RPMI8226 (cell line): ENCODE measurements at places on chromosomes 6 and 20.

GRCh38 chr20:22560817-22561216 is 23.6 kb downstream of the FOXA2 start:
- no peak for DNase-seq

DNA sequence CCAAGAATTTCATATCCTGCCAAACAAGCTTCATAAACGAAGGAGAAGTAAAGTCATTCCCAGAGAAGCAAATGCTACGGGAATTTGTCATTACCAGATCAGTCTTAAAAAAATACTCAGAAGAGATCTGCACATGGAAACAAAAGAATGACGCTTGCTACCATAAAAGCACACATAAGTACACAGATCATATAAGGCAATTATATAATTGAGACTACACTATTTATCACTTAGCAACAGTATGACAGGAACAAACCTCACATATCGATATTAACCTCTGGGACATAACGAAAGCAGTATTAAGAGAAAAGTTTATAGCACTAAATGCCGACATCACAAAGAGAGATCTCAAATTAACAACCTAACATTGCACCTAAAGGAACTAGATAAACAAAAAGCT is 67.6 kb upstream of the TMEM200A start:
- DNase-seq: no peak

DNA sequence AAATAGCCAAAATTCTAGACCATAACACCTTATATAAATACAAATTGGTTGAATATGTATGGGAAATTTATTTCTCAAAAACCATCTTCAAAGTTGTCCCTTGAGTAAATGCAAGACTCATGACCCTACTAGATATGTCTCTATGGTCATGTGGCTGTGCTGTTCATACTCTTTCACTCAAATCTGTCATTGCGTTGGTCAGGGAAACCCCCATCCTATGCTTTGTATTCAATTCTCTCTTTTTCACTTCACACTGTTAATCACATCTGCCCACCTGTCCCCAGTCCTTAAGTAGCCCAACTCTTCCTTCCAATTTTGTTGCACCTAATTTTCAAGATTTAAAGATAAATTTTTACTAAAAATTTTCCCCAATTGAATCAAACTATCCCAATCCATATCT is 51.0 kb downstream of the RPS12 start:
- no peak for DNase-seq

DNA sequence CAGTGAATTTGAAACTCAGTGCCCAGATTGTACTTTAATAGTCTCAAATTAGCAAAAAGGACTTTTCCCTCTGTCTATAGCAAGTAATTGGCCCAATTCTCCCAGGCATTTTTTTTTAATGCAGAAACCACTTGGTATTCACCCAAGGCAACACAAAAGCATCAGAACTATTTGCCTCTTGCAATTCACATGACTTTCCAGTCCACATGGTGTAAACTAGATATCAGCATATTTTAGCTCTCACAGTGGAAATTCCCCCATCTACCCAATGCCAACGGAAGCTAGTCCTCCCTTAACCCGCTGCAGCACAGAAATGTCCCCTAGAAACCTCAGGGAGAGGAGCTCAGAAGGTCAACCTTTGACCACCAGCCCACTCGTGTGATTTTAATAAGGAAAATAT is 103.4 kb upstream of the CDYL start:
- DNase-seq: no peak

DNA sequence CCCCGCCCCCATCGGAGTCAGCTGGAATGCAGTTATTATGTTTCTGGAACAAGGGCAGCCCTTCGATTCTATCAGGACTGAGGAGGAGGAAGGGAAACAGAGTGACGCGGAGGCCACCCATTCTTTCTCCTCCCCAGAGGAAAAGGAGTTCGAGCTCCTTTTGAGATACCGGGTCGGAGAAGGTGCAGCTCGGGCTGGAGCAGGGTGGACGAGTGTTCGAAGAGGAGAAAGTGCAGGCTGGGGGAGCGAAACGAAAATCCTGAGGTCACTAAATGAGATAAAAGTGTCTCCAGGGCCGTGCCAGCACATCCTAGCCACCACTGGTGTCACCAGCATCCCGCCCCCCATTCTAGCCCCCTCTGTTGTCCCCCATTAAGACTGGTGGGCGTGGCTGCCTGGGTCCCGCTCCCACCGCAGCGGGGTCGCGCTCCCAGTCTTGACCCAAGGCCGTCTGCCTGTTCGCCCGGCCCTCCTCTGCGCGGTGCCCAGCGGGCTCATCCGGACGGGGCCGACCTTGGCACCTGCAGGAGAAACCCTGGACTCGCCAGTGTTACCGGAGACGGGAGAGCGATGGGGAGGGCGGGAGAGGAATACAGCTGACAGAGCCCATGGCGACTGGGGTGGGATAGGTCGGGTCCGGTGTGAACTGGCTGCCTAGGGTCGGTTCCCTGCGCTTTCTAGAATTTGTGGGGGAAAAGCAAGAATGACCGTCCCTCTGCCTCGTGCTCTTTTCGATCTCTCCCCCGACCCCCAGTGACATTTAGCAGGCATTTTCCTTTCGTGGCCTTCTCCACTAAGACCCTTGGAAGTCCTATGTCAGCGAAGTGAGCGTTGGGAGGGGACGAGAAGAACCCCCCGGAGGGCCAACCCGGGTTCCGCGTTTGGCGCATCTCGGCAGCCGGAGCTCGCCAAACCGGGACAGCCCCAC is 16.2 kb downstream of the FOXA2 start:
- DNase-seq: no peak

DNA sequence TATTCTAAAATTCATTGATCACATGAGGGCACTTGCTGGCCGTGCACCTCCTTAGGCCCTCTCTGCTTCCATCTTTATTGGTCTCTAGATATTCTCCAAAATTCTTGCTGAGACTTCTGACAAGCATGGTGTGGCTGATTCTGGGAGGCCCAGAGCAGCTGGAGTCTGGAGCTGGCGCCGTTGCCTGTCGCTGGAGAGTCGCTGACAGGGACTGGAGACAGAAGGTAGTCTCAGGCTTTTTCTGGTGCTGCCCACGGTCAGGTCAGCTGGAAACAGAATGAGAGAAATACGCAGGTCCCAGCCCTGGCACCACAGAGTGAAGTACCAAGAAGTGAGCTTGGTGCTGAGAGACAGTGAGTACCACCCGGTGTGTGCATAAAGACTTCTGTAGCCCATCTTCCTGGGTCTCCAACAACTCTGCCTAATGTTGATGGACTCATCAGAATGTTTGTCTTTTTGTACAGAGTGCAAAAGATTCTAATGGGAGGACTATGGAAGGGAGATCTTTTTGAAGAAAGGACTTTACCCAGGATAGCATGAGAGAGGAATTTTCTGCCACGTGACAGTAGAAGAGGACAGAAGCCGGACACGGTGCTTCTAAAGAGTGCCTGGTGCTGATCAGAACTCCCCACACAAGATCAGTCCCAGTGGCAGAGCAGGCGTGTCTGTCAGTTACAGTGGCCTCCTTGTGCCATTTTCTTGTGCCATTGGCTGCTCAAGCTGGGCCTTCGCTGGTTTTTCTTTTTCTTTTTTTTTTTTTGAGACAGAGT is 1.8 kb upstream of the ALDH8A1 start:
- DNase-seq: no peak

- DNase-seq: no peak
Observed at GRCh38 chr6:28211840-28212509, 13.1 kb upstream of the ZSCAN9 start.

DNA sequence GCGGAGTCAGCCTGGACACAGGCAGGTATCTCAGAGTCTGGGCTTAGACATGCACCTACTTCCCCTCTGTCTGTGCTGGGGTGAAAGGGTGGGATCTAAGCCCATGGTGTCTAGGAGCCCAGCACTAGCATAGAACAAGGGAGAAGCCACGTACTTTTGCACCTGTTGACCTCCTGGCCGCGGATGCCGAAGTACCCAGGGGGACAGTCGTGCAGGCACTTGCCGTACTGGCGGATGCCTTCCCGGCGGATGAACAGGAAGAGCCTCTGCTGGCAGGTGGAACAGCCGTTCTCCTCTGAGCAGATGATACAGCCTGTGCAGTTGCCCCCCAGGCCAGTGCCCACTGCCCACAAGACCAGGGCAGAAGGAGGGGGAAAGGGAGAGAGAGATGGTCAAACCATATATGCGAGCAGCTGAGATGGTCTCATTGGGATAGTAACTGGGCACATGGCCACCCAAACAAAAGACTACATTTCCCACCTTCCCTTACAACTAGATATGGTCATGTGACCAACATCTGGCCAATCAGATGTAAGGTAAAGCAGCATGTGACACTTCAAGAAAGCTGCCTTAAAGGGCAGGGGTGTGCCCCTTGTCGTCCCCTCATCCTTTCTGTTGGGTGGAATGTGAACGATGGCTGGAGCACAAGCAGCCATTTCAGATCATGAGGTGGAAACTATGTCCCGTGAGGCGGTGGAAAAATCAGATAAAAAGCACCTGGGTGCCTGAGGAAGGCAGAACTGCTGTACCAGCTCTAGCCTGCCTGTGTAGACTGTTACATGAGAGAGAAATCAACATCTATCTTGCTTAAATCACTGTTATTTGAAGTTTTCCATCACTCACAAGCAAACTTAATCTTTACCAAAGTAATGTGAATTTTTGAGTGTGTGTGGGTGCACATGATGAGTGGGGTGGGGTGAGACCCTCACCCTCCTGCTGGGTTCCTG is 34.0 kb downstream of the RSPO4 start:
- DNase-seq: peak; percentile 35

GRCh38 chr6:3920321-3920720 is 71.1 kb downstream of the FAM50B start:
- no peak for DNase-seq

- no peak for DNase-seq
Observed at GRCh38 chr20:56004007-56004406, 1.3 kb downstream of the CBLN4 start.

DNA sequence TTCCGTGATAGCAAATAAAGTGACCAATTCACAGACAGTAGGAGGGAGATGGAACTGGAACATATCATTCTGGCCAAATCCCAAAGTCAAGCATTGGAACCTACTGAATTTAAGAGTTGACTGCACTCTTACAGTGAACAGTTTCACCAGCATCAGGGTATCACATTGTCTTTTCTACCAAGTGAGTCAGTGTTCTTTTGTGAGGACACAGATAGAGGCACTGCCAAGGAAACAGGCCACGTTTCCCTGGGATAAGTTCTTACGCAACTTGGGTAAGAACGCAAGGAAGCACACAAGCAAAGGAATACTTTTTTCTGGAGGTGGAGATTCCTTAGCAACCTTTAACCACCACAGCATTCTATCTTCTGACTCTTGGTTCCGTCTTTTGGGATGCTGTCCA is 28.6 kb upstream of the ENPP5 start:
- no peak for DNase-seq

GRCh38 chr20:1423625-1424106 is 30.8 kb upstream of the FKBP1A start:
- DNase-seq: peak; percentile 82

DNA sequence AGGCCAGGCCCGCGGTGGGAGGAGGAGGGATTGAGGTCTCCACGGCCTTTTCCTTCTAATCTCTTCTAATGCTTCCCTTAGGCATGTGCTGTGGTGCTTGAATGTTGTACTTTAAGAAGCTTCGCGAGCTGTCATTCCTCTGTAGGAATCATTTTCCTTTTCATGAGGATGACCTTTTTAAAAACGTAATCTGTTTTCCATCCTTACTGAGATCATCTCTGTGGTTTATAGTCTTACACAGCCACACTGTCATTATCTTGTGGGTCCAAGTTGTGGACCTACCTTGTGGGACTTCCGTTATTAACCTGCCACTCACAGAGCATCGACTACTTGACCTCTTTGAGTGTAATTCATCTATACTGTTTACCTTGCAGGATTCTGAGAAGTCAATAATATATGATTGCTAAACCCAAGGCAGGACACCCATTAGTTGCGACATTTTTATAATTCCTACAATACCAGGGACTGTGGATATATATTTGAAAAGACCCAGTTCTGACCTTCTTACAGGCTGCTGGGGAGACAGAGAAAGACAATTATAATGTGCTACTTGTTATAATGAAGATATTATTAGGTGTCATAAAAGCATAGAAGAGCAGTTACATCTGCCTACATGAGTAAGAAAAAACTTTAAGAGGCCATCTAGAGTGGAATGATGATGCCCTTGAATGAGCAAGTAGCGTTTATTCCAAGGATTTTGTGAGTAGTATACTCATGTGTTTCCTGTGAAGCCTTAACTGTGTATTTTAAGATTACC is 842 bp downstream of the SLC25A27 start:
- DNase-seq: no peak

DNA sequence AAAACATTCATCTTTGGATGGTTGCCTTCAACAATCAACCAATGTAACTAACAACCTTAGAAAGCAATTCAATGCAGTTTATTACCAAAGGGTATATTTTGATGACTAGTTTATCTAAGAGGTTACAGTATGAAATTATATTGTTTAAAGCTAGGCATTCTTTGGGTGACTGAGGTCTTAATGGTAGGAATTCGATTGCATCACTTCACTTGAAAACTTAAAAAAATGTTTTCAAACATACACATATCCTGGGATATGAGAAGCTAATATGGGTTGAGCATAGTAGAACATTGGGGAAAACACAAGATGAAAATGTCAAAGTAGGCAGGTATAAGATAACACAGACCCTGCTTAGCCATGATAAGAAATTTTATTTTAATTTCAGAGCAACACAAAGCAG is 144.6 kb upstream of the BMP5 start:
- DNase-seq: no peak

GRCh38 chr6:89941031-89941762 is 46.9 kb downstream of the GJA10 start:
- no peak for DNase-seq

- no peak for DNase-seq
Observed at GRCh38 chr6:34680802-34681515, 15.6 kb downstream of the ILRUN start.

DNA sequence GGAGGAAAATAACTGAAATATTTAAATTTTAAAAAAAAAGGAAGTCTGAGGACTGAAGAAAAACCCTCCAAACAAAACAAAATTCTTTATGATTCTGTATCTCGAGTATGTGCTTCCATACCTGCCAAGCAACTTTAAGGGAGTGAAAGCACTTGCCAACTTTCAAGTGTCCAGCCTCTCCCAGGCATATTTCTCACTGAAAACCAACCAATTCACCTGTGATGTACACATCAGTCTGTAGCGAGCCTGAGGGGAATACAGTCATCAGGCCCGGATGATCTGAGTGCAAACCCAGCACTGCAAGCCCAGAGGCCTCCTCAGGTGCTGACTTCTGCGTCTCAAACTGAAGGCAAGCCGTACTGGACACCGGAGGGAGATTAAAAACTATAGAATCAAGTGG is 164.8 kb upstream of the NT5E start:
- DNase-seq: no peak

- DNase-seq: no peak
Observed at GRCh38 chr6:75735491-75736186, 13.4 kb upstream of the MYO6 start.
